ENCODE measurements at places on chromosomes 12 and 14.

DNA sequence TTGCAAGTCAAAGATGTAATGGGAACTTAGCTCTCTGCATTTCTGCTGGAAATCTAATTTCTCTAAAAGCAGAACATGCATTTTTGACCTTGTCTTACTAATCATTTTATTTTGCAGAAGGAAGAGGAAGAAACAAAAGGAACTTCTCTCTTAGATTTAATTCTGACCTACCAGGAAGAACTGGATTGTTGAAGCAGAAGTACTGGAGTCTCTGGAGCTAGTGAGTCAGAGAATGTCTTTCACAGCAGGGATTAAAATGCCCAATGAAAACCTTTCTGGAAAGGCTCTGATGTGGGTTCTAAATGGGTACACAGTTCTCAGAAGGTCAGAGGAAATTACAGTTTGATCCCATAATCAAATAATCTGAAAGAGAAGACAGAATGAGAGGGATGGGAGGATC, 70.8 kb upstream of the GNG2 start:
- DNase-seq: no peak

- DNase-seq: peak; percentile 48
Observed at GRCh38 chr12:30694412-30695198, 1.1 kb downstream of the IPO8 start.

GRCh38 chr12:2264651-2265232, 212.0 kb downstream of the CACNA1C start:
- peak; percentile 36 for DNase-seq

DNA sequence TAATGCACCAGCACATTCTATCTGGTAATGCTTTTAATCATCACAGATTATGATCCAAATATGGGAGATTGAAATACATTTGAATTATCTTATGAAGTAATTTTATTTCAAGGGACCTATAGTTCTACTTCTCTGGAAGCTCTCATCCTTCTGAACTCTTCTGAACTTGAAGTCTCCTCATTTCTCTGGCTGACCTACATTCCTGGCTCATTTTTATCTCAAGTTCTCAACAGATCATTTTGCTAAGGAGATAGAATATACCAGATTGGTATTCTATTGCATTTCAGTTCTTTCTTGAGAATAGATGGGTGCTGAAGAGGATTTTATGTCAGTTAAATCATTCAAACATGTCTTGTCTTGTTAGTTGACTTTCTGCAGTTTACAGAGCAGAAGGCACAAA, 7.9 kb downstream of the HMGA2 start:
- DNase-seq: no peak

GRCh38 chr12:4899364-4899763, 10.3 kb upstream of the KCNA1 start:
- DNase-seq: no peak

DNA sequence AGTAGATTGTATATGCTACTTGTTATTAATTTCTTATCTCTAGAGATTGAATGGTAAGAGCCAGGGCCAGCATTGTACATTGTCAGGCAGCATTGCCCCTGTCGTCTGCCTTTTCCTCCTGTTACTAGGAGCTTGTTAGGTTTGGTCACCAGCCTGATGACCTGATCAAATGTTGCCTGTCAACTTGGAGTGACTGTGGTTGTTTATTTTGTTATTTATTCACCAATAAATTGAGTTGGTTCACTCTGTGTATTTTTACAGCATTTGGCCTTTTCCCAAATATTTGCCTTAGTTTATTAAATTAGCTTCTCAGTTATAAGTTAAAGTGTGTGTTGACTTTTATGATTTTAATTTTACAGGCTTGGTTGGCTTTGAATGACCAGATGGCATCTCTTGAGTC, 88.4 kb downstream of the PRKCH start:
- no peak for DNase-seq

GRCh38 chr14:103070971-103071542, 13.0 kb upstream of the LBHD2 start:
- no peak for DNase-seq

- no peak for DNase-seq
Observed at GRCh38 chr12:91590966-91591638, 408.5 kb upstream of the DCN start.

GRCh38 chr12:65923228-65923627, 98.9 kb downstream of the HMGA2 start:
- no peak for DNase-seq

- peak; percentile 53 for DNase-seq
Observed at GRCh38 chr14:33460164-33460563, 490.7 kb downstream of the EGLN3 start.

- DNase-seq: no peak
Observed at GRCh38 chr14:91845652-91846051, 21.7 kb downstream of the TC2N start.

- no peak for DNase-seq
Observed at GRCh38 chr14:51592836-51593235, 58.9 kb upstream of the FRMD6 start.

- no peak for DNase-seq
Observed at GRCh38 chr12:110929818-110930217, 9.4 kb upstream of the MYL2 start.

DNA sequence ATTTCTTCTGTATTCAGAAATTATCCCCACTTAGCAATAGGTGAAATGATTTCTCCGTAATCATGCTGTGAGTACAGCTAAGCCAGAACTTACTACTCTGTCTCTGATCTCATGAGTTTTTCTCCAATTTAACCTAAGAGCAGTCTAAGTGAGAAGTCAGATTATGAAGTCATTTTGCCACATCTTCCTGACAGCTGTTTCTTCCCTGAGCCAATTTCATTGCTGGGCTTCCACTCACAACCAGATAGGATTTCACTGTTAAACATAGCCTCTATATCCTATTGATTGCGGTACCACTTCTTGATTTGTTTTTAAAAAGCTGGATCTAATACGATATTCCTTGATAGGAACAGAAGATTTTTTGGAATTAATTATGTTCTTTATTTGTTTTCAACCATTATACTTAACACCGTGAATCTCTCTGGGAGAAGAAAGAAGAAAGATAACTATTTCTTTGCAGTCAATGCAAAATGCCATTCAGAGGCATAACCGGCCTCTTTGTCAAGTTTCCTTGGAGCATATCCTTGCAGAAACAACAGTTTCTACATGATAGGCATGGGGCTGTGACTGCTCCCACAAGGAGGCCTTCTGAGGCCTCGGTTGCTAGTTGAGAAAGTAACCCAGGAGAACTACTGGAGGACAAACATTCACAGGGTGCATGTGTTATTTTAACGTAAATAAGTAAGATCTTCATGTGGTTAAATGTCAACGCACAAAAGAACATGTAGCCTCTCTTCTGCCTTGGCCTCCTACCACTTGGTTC, 212.2 kb downstream of the NPAS3 start:
- no peak for DNase-seq

DNA sequence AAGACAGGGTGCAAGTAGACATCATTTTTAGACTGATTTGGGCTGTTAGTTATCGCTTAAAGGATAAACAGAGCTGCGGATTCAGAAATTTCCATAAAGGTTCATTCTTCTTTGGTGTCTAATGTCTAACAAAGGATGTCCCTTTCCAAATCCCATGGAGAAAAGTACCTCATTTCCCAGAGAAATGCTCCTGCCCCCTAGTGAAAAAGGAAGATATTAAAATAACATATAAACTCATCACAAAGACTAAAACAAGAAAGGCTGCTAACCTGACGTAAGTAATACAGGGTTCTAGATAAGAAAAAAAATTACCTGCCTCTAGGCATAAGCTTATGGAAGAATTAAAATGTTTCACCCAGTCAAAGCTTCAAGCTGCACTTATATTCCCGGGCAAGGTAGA, 22.8 kb downstream of the ARMH4 start:
- DNase-seq: no peak

- no peak for DNase-seq
Observed at GRCh38 chr14:52078095-52078531, 9.3 kb upstream of the NID2 start.

Measured in right hindlimb (tissue), 1 donor.